Activated T-helper 2 cell treated with anti-CD3 and anti-CD28 coated beads, Interferon-gamma antibody, Interleukin-2, Interleukin-4, amounts not matched to agents 10 μg/mL and 5 μg/mL and 100 μg/mL, durations not matched to agents 14 hours and 24 hours and 36 hours (primary cell): ENCODE measurements at places on chromosomes 11 and 22.

DNA sequence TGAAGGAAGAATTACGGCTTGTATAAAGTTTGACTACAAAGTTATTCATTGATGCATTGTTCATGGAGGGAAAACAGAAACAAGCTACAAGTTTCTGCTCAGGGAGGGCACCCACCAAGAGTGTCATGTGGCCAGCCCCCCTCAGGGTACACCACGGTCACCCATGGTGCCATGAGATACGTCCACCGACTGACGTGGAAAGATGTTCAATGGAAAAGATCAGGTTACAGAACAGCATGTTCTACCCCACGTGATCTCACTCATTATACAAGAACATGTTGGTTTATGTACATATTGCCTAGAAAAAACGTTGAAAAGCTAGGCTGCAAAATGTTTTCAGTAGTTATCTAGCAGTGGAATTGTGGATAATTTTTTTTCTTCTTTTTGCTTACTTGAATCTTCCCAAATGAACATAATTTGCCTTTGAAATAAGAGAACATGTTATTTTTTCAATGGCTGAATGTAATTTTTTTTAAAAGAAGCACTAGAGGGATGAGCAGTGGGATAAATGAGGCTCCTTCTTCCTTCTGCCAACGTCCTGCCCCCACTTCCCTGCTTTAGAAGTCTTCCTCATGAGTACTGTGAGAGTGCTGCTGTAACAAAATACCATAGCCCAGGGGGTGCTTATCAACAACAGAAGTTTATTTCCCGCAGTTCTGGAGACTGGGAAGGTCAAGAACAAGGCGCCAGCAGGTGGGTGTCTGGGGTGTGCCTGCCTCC, 22.5 kb downstream of the RCN1 start:
- H3K4me3 ChIP-seq, result no peak overlapping the region
- H3K4me1 ChIP-seq, result no peaks in the 10 kb centered on the region
- peaks cover 10% of the 10 kb centered on the region for H3K27me3 ChIP-seq
- H3K27ac ChIP-seq, result no peak overlapping the region

GRCh38 chr22:46121079-46121478, 29.2 kb upstream of the PPARA start:
- no peak for DNase-seq
- H3K4me3 ChIP-seq, result no peak overlapping the region
- no peaks in the 10 kb centered on the region for H3K27me3 ChIP-seq
- H3K4me1 ChIP-seq, result no peaks in the 10 kb centered on the region

DNA sequence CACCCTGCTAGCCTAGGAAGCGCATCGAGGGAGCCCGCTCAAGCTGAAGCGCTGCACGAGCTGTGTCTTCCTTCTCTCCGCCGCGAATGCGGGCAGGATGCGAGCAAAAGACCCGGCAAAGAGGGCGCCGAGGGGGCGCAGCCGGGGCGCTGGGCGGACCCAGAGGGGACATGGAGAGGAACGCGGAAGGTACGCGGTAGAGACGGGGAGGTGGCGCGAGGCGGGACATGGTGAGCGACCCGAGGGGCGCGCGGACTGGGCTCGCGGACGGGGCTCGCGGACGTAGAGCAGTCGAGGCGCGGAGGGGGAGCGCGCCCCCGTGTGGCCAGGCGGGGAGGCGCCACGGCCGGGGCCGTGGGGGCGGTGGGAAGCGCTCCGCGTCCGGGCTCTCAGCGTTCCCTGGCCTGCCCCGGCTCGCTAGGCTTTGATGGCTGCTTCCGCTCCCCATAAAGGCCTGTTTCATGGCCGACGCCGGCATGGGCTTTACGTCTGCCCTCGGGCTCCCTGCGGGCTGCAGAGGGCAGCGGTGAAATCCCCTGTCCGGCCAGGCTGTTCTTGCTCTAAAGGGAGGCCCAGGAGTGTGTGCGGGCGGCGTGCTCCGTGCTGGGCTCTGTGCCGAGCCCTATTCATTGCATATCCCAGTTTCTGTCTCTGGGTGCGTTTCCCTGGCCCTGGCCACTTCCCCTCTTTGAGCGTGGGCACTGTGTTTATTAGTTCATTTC, 31.2 kb upstream of the TRIM29 start:
- no peaks in the 10 kb centered on the region for H3K36me3 ChIP-seq
- no peak overlapping the region for H3K27ac ChIP-seq
- H3K4me1 ChIP-seq, result peaks cover 4% of the 10 kb centered on the region
- peaks cover 79% of the 10 kb centered on the region for H3K27me3 ChIP-seq
- DNase-seq, result peak; percentile 55
- H3K4me3 ChIP-seq, result peak overlapping the region; percentile 51

DNA sequence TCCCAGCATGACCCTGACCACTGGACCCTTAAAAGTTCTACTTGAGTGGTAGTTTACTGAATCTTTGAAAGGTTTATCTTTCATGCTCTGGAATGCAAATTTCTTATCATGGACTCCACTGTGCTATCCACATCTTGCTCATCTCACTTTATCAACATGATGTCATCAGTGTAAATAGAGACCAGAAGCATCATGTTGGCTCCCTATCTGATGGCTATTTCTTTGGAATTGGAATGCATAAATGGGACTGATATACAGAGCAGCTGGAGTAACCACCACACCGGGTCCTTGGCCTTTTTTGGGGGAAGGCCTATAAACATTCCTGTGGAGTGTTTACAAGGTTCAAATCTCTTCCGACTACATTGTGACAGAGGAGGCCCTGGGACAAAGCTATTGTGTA, 74.1 kb upstream of the CEP126 start:
- H3K27ac ChIP-seq, result no peak overlapping the region
- DNase-seq, result no peak
- H3K27me3 ChIP-seq, result no peaks in the 10 kb centered on the region
- H3K36me3 ChIP-seq, result no peaks in the 10 kb centered on the region
- H3K4me3 ChIP-seq, result no peak overlapping the region

DNA sequence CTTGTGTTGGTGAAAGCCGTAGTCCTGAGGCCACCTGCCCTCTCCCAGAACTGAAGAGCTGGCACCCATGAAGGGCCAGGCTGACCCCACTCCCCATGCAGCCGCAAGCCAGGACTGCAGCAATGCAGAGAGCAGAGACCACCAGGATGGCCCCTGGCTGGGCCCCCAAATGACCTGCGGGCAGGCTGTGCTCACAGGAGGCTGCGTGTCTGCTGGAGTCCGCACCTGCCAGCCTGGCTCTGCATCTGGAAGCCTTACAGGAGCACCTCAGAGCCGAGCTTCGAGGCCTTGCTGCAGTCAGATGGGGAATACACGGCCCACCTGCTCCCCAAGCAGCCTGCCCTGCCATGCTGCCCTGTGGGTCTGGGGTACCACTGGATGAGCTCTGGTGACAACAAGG, 1336.8 kb downstream of the TBC1D22A start:
- H3K27ac ChIP-seq, result no peak overlapping the region
- peaks cover 31% of the 10 kb centered on the region for H3K4me1 ChIP-seq
- H3K4me3 ChIP-seq, result no peak overlapping the region
- peaks cover 2% of the 10 kb centered on the region for H3K36me3 ChIP-seq

DNA sequence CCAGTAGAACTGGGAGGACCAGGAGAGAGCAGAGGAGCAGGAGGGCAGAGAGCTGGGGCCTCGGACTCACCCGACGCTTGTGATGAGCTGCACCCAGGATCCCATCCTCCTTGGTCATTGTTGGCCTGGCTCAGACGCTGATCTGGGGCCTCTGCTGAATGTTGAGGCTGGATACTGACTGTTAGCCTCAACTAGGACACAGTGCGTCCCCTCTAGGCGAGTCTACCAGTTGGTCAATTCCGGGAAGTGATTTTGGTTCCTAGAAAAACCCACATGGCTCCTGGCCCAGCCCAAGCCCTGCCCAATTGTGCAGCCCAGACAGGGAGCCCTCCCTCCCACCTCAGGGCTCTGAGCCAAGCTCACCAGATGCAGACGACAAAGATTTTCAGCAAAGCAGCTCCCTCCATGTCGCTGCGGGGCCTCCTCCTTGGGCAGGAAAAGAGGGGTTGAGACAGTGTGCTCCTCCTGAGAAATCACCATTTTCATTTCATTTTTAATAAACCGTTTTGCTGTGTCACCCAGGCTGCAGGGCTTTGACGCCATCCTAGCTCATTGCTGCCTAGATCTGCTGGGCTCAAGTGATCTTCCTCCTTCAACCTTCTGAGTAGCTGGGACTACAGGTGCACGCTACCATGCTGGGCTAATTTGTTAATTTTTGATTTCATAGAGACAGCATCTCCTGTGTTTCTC, at the start of gene APOL4:
Gene APOL4 (minus strand): TSS at position 180 of the 690 bp plus-strand sequence. CDS start 75 bp downstream, at position 105.
- no peak within 1 kb of the TSS for H3K4me3 ChIP-seq
- H3K27ac ChIP-seq, result no peak within 1 kb of the TSS
- H3K4me1 ChIP-seq, result peaks cover 16% of the 10 kb centered on the region
- no peak for DNase-seq

- no peaks in the 10 kb centered on the region for H3K4me1 ChIP-seq
- H3K27ac ChIP-seq, result no peak overlapping the region
- H3K36me3 ChIP-seq, result peaks cover 5% of the 10 kb centered on the region
- no peaks in the 10 kb centered on the region for H3K27me3 ChIP-seq
- H3K4me3 ChIP-seq, result no peak overlapping the region
Measured at GRCh38 chr11:47051217-47051616, 114.7 kb downstream of the CSTPP1 start.

DNA sequence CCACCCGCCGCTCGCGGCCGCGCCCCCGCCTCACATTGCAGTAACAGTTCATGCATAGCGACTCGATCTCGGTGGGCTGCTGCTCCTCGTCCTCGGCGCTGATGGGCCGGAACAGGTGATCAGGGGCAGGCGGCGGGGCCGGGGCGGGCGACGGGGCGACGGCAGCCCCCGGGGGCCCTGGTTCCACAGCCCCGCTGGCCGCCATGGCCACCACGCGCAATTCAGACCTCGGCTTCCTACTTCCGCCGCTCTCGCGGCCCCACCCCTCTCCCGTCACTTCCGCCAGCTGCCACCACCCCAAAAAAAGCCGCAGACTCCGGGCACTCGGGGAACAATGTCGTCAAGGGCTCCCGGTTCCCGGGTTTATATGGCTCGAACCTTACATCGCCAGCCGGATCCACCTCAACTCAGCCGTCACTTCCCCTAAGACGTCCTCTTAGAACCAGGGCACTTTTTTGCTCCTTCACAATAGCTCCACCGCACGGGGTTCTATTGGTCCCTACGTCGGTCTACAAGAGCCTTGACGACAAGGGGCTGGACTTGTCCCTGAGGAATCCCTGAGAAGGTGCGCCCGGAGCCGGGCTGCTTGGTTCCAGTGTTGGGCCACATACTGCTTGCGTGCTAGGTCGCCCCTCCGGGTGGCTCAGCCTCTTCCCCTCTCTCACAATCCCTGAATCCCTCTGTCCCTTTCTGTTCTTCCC, at the start of gene ZPR1:
Gene ZPR1 (minus strand): TSS at position 238 of the 701 bp plus-strand sequence. CDS start 33 bp downstream, at position 205.
- H3K27ac ChIP-seq, result peak within 1 kb of the TSS; percentile 81
- H3K27me3 ChIP-seq, result no peaks in the 10 kb centered on the region
- peak within 1 kb of the TSS; percentile 90 for H3K4me3 ChIP-seq
- peaks cover 41% of the 10 kb centered on the region for H3K36me3 ChIP-seq

GRCh38 chr22:49586244-49586748, 241.4 kb downstream of the BRD1 start:
- no peaks in the 10 kb centered on the region for H3K4me1 ChIP-seq
- no peaks in the 10 kb centered on the region for H3K27me3 ChIP-seq
- H3K27ac ChIP-seq, result no peak overlapping the region
- DNase-seq, result no peak

- no peaks in the 10 kb centered on the region for H3K4me1 ChIP-seq
- peaks cover 26% of the 10 kb centered on the region for H3K27me3 ChIP-seq
- DNase-seq, result no peak
- no peak overlapping the region for H3K27ac ChIP-seq
- no peaks in the 10 kb centered on the region for H3K36me3 ChIP-seq
Measured at GRCh38 chr11:111101881-111102280, 143.6 kb upstream of the POU2AF2 start.

DNA sequence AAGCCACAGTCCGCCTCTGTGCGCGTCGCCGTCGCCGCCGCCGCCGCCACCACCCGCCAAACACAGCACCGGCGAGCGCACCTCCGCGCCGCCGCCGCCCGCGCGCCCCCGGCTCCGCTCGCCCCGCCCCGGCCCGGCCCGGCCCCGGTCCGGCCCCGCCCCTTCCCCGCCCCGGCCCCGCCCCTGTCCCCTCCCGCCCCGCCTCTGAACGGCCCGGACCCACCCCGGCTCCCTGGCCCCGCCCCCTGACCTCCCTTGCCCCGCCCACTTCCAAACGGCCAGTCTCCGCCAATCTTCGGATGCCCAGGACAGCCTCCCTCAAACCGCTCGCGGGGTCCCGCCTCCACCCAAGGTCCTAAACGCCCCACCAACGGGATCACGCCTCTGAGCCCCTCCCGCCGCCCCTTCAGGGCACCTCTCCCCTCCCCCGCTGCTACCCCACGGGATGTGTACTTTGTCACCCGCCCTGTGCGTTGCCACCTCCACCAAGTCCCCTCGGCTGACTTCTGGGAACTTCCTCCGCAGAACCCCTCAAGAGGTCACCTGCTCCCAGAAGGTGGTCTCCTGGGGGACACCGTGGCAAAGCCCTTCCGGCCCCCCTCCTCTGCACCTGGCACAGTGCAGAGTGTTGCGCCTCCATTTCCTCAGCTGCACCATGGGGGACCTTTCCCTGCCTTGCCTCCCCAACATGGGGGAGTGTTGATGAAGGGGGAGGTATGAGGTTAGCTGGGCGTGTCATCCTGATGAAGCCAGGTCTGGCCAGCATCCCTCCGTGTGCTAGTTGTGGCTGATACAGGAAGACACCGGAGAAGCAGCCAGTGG, at the start of gene KIAA0930:
Gene KIAA0930 (minus strand): TSS at position 85 of the 822 bp plus-strand sequence. CDS start 191 bp downstream, outside the sequence.
- no peaks in the 10 kb centered on the region for H3K36me3 ChIP-seq
- no peaks in the 10 kb centered on the region for H3K27me3 ChIP-seq
- H3K4me1 ChIP-seq, result peaks cover 10% of the 10 kb centered on the region
- peak within 1 kb of the TSS; percentile 90 for H3K4me3 ChIP-seq
- peak within 1 kb of the TSS; percentile 84 for H3K27ac ChIP-seq

DNA sequence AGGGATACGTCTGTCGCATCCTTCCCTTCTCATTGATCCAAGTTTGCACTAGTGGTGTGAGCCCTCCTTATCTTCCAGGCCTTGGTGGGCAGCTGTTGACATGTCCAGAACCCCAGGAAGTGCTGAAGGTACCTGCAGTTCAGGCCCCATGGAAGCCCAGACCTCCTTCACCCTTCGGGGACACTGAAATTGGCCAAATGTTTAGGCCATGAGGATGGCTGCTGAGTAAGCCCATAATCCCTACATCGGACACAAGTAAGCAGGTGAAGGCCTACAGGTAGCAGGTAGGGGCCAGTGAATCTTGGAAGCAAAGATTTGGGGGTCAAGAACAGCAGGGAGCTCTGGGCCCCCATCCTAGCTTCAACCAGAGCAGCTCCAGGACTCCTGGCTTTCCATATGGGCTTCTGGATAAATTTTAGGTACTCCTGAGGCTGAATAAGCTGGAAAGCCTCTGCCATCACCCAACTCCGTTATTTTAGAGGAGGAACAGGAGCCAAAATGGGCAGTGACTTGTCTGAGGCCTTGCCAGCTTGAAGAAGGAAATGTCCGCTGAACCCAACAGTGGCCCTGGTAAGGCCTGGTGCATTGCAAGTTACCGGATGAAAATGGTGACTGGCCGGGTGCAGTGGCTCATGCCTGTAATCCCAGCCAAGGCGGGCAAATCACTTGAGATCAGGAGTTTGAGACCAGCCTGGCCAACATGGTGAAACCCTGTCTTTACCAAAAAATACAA, 45.2 kb downstream of the MORC2 start:
- H3K4me1 ChIP-seq, result peaks cover 15% of the 10 kb centered on the region
- peaks cover 25% of the 10 kb centered on the region for H3K36me3 ChIP-seq
- no peak for DNase-seq
- H3K4me3 ChIP-seq, result no peak overlapping the region
- H3K27ac ChIP-seq, result no peak overlapping the region

GRCh38 chr11:121936370-121936769, 179.6 kb downstream of the BLID start:
- no peak overlapping the region for H3K4me3 ChIP-seq
- H3K27me3 ChIP-seq, result no peaks in the 10 kb centered on the region
- H3K4me1 ChIP-seq, result no peaks in the 10 kb centered on the region
- H3K36me3 ChIP-seq, result no peaks in the 10 kb centered on the region
- no peak for DNase-seq

- no peaks in the 10 kb centered on the region for H3K27me3 ChIP-seq
- no peak overlapping the region for H3K27ac ChIP-seq
- no peak for DNase-seq
- H3K4me3 ChIP-seq, result no peak overlapping the region
- H3K36me3 ChIP-seq, result peaks cover 23% of the 10 kb centered on the region
- H3K4me1 ChIP-seq, result no peaks in the 10 kb centered on the region
Measured at GRCh38 chr22:44158816-44159215, 21.9 kb upstream of the PARVG start.
